ENCODE measurements at places on chromosomes 6 and 20.

DNA sequence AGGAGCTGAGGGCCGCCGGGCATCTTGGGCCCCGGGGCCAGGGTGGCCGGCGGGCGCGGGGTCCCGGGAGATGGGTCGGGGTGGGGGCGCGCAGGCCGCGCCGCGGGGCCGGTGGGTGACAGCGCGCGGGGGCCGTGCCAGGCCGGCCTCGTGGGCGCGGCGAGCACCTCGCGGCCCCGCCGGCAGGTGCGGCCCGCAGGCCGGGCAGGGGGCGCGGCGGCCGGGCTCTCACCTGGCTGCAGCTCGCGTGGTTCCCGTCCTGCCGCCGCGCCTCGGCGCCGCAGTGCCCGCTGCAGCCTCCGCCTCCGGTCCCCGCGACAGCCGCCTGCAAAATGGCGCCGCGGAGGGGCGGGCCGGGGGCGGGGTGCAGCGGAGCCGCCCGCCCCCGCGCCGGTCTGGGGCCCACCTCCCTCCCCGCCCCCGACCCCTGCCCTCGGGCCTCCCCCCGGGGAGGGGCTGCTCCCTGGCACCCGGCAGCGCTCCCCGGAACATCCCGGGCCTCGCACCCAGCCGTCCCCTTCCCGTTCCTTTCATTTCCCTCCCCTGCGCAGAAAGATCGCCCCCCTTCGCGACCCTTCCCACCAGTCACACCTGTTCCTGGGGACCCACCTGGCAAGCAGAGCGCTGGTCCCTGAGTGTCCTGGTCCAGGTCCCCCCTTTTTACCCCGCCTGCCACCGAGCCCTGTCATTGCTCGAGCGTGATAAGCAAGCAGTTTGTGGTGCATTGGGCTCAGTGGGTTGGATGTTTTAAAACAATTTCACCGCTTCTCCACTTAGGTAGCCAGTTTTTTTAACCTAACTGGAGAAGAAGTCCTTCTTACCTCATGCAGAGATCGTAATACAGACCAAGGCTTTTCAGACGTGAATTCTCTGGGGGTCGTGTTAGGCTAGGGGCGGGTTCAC, at the start of gene SLC23A2:
SLC23A2 (minus strand) TSS at position 337 of the 903 bp plus-strand sequence. CDS start 68,948 bp downstream, outside the sequence.
- DNase-seq, result peak; percentile 19

DNA sequence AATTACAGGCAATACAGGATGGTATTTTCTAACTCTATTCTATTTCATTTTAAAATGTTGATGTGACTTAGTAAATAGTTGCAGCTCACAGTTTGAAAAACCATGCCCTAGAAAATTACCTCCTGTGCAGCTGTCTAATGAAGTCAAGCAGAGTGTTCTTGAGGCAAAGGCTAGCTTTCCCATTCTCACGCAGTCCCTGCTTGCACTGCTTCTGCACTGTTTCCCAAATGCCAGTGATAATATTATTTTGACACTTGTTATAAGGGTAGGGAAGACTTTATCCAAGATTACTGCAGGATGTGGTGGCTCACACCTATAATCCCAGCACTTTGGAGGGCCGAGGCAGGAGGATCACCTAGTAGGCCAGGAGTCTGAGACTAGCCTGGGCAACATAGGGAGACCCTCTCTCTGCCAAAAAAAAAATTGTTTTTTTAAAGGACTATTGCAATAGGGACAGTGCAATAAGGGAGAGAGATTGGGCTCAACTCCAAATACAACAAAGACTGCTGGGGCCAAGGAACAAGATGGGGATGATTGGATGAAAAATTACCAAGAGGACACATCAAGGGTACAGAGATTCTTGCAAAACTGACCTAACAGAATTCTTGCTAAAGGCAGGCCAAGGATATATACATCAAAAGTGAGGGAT, 196.1 kb downstream of the LY86 start:
- no peak for DNase-seq

DNA sequence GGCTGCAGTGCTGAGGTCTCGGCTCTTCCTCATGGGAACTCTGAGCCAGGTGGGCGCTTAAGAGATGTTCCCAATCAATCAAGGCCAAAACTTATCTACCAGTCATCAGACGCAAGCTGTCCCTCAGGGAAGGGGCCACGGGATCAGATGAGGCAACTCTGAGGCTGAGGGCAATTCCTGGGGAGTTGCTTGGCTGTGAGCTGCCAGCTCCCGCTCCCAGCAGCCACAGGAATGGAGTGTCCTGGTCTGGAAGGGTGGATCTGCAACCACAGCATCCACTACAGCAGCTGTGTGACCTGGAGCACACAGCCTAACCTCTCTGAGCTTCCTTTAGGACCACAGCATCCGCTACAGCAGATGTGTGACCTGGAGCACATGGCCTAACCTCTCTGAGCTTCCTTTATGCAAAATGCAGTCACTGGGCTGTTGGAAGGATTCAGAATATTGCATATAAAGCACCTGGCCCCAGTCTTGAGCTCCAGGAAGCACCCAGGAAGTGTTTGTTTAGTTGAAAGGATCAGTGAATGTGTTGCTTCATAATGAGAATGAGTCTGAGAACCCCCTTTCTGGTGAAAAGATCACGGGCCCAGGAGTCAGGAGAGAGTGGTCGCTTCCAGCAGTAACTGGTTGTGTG, 60.9 kb downstream of the TFAP2C start:
- DNase-seq, result no peak

- no peak for DNase-seq
Observed at GRCh38 chr20:3014662-3015061, 28.8 kb upstream of the GNRH2 start.

DNA sequence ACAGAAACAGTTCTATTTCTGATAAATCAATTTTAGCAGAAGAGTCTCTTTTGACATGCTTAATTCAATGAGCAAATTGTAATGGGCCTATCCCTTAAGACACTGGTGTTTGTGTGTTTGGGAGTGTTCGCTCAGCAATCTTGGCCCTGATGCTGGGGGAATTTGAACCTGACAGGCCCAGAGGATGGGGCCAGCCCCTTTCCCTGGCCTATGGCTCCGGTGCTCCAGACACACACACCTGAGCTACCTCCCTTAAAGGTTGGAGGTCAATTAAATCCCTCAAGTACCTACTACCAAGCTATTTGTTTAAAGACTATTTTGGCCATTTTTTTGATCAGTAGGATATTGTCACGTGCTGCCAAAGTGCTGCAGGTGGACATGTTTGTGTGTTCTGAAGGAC, 549.3 kb downstream of the PRKN start:
- no peak for DNase-seq

DNA sequence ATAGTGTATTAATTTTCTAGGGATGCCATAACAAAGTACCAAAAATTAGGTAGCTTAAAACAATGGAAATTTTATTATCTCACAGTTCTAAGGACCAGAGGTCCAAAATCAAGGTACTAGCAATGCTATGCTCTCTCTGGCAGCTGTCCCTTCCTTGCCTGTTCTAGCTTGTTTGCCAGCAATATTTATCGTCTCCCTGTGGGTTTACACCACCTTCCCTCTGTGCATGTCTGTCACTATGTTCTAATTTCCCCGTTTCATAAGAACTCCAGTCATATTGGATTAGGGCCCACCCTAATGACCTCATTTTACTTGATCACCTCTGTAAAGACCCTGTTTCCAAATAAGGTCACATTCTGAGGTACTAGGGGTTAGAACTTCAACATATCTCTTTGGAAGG, 217.2 kb downstream of the IBTK start:
- DNase-seq, result no peak

DNA sequence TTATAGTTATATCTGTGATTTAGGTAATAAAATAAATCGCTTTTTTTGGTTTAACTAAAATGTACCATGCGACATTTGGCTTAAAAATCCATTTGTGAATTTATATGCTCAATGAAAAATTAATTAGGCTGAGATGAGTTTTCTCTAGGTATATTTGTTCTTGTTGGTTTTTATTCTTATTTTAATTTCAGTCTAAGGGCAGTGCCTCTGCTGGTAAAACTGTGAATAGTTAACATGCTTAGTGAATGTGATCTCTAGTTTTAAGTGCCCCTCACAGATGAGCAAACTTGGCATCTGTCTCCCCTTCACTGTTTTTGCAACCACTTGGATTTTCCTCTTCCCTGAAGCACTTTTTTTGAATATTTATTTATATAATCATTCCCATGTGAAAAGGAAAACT, 822.7 kb downstream of the GRIK2 start:
- no peak for DNase-seq

DNA sequence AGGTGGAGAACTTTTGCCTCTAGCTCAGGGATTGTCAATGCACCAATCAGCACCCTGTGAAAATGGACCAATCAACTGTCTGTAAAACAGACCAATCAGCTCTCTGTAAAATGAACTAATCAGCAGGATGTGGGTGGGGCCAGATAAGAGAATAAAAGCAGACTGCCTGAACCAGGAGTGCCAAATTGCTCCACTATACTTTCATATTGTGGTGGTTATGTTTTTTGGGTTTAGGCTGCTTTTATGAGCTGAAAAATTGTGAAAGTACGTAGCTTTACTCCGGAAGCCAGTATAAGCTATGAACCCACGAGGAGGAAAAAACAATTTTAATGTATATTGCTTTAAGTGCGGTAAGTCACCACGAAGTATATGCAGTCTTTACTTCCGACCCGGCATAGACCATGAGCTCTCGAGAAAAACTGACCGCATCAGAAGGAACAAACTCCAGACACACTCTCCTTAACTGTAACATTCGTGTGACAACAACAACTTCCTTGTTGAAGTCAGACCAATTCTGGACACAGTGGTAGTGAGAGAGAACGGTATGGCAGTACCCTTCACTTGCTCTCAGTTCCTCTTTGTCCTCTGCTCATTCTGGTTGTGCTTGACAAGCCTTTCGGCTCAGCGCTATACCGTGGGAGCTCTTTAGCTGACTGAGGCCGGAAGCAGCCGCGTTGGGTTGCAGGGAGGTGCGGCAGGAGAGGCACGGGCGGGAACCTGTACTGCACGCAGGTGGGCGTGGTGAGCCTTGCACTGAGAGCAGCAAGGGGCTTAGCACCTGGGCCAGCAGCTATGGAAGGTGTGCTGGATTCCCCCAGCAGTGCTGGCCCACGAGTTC, 81.9 kb upstream of the E2F3 start:
- DNase-seq, result peak; percentile 28

DNA sequence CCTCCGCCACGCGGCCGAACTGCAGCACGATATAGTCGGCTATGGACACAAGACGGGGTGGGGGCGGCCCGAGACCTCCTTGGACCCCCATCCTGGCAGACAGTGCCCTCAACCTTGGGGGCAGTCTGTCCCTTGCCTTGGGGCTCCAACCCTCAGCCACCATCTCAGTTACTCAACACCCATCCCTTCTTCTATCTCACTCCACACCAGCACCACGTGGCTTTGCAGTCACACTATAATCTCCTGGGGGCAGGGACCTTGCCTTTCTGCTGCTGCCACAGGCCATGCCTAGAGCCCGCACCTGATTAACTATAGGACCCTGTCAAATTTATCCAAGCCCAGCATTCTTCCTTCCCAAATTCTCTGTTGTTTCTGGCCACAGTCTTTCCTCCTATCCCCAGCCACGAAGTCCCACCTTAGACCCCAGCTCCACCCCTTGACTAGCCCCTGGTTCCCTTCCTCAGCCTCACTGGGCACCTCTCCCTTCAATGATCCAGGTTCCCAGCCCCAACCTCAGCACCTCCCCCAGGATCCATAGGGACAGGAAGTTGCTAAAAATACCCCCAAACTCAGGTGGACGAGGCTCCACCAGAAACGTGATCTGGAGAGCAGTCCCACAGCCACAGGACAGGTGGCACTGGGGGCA, 1.7 kb upstream of the TEAD3 start:
- DNase-seq, result no peak

GRCh38 chr6:28696167-28696566, 170.5 kb downstream of the GPX5 start:
- no peak for DNase-seq

DNA sequence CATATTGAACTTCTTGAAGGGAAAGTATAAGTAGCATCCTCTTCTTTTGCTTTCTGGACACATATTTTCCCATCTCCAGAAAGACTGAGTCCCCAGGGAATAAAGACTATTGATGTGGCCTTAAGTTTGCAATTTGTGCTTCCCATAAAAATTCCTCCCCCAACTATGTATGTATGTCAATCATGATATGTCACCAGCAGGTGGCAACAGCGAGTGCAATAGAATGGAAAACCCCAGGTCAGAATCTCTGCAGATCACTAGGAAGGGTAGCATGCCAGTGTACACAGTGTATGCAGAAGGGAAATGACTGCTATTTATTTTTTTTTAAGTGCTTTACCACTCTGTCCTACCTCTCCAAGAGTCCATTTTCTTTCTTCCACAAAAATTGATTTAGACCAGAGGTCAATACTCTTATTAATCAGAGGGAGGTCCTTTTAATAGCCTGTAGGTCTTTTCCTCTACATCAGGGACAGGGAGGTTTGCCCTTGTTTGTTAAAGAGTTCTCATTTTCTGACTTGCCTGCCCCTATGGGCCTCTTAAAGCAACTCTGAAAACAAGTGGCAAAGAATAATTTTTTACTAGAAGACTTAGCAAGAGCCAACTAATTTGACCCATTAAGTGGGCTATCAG, 61.4 kb downstream of the BMP2 start:
- no peak for DNase-seq

- DNase-seq, result no peak
Observed at GRCh38 chr6:139030228-139030963, 1.9 kb downstream of the ABRACL start.

DNA sequence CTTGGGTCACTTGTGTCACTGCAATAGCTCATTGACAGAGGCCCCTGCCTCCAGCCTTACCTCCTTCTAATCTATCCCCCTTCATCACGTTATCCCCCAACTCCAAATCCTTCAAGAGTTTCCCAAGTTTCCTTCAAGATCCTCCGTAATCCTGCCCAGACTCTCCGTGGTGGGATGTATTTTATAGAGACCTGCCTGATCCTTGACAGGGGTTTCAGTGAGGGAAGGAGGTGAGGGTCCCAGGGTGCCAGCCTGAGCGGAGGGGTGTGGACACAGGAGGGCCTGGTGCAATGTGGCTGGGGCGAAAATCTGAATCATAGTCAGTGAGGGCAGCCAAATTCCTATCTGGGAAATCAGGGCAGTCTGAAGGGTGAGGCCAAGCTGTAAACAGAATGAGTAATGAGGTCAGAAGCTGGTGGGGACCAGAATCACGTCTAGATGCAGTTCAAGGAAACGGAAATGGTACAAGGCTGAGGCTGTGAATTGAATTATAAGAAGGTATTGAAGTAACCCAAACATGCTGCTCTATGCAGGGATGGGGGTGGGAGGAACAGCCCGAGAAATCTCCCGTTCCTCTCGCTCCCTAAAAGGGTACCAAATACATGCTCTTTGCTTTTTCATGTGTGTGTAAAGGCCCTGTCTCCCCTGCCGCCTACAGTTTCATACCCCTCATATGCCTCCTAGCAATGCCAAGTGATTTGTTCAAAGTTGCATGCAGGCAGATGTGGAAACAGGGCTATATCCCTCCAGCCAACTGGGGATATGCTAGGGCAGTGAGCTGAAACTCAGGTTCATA, 35.4 kb upstream of the PIM1 start:
- DNase-seq, result no peak

DNA sequence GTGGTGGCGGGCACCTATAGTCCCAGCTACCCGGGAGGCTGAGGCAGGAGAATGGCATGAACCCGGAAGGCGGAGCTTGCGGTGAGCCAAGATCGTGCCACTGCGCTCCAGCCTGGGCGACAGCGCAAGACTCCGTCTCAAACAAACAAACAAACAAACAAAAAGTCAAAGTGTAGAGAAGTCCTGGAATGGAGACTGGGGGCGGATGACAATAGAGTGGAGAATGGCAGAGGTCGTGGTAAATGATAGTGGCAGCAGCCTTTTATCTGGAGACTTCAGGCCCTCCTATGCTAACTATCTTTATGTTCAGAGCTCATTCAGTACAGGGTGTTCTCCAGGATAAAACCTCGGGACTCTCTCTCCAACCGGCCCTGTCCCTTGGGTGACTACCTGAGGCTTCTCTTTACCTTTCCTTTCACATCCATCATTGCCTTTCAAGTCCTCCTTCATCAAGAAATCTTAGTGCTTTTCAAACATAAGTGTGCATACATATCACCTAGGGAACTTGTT, 1.4 kb upstream of the FKBPL start:
- no peak for DNase-seq
